Activated CD4-positive, alpha-beta T cell treated with anti-CD3 and anti-CD28 coated beads for 24 hours (primary cell): ENCODE measurements at places on chromosomes 16 and 17.

GRCh38 chr17:40035162-40035559, 19.0 kb downstream of the MED24 start:
- DNase-seq, result no peak

GRCh38 chr16:14202697-14203096, 131.6 kb downstream of the MRTFB start:
- DNase-seq, result no peak

GRCh38 chr17:82332669-82333278, 792 bp downstream of the SECTM1 start:
- no peak for DNase-seq

GRCh38 chr17:7755095-7755890, 37.7 kb downstream of the DNAH2 start:
- no peak for DNase-seq

- DNase-seq, result no peak
These were observed 5.7 kb upstream of the IL32 start for GRCh38 chr16:3059723-3060242.
